IPS DF 6.9 (cell line): ENCODE measurements at places on chromosomes 11 and 22.

- DNase-seq, result no peak
Measured at GRCh38 chr11:118888398-118888797, 4.7 kb downstream of the CXCR5 start.

DNA sequence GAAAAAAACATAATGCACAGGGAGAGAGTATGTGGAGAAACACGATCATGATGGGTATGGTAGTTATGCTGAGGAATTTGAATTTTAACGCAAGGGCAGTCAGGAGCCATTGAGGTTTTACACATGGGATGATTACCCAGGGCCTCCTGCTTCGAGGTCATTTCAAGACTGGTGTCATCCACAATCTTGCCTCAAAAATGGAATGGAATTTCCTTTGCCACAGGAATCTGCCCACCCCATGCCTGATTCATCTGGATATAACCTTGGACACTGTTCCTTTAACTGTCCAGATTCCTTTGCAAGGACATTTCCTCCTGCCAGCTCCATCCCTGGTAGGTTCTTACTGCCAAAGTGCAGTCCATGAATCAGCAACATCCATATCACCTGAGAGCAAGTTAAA lies 655.9 kb upstream of the TENM4 start:
- DNase-seq, result no peak

DNA sequence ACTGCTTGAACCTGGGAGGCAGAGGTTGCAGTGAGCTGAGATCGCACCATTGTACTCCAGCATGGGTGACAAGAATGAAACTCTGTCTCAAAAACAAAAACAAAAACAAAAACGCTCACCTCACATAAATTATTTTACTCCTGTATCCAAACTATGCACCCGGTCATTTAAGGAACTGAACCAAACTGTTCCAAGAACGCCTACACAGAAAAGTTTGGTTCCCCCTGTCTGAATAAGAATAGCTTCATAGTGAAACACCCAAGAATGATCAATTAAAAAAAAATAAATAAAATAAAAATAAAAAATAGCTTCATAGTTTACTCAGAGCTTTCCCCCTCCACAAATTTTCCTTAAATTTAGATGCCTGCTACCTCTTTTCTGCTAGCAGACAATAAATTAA lies 13.7 kb downstream of the NUP98 start:
- no peak for DNase-seq

- no peak for DNase-seq
Measured at GRCh38 chr11:115550291-115551059, 46.3 kb upstream of the CADM1 start.

DNA sequence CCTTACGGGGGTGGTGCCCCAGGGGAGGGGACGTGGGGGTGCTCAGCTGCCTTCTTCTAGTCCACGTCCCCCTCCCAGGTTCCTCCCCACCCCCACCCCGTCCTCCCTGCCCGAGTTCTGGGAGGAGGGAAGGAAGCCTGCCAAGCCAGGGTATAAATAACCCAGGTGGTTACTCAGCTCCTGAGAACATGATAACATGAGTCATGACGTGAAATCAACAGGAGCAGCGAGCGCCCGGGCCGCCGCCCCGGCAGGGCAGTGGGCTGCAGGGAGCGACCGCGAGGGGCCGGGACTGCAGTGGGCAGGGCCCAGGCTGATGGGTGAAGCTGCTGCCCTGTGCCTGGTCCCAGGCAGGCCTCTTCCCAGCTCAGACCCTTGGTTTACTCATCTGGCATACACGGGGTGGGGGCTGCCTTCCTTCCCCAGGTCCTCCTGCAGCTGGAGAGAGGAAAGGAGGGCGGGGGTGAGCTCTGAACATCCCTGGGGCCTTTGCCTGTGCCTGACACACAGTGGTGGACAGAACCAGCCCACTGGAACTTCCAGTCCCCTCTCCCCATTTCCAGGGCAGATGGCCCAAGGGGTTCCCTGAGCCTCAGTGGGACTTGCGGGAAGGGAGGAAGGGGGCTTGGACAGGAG lies 8.8 kb upstream of the PDGFB start:
- no peak for DNase-seq

- DNase-seq, result no peak
Measured at GRCh38 chr11:122812638-122813037, 25.7 kb upstream of the CRTAM start.

DNA sequence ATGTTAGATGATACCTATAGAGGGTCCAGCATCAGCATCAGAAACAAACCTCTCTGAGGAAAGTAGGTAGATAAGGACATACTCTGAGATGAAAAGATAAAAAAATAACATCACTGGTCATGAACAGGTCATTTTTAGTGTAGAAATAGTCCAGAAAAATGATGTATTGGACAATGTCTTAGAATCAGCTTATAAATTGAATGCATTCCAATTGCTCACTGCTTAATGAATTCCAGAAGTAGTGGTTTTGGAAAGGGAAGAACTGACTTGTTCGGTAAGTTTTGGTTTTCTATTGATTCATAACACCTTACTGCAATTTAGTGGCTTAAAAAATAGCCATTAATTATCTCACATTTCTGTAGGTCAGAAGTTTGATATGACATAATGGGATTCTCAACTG lies 929.5 kb upstream of the CCDC90B start:
- no peak for DNase-seq

DNA sequence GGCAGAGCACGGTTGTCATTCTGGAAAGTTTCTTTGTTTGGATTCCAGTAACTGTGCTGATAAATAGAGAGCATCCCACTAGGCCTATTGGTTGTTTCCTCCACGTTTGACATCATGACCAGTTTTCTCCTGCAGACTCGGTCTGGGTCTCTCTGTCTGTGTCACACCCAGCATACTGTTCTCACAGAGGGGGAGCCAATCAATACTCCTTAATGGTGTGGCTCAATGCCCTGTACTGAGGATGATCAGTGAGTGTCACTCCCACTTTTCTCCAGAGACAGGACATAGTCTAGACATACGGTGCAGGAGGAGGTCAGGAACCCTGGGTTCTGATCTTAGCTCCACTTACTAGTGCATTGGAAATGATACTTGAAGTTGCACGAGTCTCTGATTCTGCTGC lies 88.2 kb upstream of the BLID start:
- no peak for DNase-seq

DNA sequence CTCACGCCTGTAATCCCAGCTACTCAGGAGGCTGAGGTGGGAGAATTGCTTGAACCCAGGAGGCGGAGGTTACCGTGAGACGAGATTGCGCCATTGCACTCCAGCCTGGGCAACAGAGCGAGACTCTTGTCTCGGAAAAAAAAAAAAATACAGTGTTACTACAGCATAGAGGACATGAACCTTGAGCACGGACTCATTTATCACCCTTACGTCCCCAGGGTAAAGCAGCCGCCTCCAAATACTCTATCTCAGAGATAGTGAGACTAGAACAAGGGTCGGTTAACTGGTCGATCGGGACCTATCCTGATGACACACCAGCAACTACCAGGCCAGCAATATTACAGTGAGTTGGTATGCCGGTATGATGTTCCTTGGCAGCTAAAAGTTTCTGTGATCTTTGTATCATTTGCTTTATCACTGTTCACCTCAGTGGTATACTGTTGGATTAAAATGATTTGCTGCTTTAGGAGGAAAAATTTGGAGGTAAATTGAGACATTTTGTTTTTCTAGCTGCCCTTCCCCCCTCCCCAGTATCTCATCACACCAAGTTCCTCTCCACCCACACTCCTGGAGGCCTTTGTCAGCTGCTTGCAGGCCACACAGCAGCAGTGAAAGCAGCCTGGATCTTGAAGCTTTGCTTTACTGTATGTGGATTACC lies 7.0 kb upstream of the SIDT2 start:
- DNase-seq, result no peak

GRCh38 chr11:31958076-31958735 lies 132.7 kb upstream of the RCN1 start:
- DNase-seq, result peak; percentile 54

DNA sequence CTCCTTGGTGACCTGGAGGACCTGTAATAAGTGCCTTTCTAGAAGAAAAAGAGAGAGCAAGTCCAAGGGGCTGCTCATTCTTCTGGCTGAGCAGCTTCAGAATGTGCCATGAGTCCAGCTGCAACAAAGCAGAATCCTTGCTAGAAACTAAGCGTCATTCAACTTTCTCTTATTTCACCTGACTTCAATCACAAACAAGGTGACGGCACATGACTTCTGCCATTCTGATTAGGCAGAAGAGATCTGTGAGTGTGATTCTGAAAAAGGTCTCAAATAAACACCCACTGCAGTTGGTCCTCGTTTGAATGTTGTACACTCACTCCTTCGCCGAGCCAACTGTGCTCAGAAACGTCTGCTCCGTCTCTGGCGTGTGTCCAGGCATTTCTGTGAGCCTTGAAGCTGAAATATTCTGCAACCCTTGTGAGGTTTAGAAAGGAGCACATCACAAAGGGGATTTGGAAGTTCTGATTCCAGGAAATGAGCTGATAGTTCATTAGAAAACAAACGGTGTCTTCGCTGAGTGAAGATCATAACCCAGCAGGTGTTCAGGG lies 623.8 kb upstream of the KIRREL3 start:
- no peak for DNase-seq

DNA sequence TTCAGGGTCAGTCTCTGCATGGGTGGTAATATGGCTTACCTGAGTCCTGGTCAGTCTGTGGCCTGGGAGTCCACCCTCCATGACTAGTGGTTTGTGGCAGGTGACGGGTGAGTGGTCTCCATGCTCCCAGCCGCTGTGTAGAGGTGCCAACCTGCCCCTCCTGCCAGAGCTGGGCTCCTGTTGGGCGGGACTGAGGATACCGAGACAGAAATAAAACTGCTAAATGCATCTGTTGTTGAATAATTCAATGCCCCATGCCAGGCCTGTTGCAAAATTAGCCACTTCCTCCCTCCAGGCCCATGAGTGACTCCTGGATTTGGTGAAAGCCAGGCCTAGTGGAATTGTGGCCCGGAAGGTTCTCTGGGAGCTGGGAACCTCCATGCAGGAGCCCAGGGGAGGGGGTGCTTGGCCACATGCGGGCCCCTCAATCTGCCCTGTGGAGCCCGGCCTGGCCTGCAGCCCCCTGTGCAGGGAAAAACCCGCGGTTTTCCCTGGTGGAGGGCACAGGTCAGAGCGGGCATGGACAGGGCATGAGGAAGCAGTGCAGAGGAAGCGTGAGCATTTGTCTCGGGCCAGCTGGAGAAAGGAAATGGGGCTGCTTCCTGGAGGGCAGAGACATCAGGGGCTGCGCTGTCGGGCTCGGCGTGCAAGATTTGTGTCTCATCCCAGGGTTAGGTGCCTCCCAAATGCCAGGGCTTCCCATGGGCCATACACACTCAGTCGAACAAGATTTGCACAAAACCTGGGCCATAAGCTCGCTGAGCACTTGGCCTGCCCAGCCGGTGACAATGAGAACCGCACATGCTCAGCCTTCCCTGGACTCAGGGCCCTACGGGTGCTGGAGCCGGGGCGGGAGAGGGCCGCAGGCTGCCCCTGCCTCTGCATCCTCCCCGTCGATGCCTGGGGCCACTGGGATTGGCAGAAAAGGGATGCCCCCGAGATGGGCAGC lies 66.9 kb downstream of the KCNQ1 start:
- DNase-seq, result no peak

DNA sequence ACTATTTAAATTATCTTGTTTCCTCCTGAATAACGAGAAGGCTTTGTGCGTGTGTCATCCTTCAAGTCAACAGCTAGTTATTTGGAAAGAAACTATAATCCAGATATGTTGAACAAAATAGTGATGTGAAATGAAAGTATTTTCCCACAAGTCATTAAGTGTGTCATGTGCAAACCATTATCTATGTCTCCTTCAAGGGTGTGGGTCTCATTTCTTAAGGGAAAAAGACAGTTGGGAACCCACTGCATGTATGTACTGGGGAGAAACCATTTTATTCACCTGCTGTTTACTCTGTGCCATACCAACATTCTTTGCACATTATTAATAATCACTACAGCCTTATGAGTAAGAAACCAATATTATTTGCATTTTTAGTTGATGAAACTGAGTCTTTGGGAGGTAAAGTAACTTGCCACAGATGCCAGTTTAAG lies 145.3 kb upstream of the CTSC start:
- DNase-seq, result no peak

- no peak for DNase-seq
Measured at GRCh38 chr22:24190159-24190540, 8.9 kb downstream of the SUSD2 start.

DNA sequence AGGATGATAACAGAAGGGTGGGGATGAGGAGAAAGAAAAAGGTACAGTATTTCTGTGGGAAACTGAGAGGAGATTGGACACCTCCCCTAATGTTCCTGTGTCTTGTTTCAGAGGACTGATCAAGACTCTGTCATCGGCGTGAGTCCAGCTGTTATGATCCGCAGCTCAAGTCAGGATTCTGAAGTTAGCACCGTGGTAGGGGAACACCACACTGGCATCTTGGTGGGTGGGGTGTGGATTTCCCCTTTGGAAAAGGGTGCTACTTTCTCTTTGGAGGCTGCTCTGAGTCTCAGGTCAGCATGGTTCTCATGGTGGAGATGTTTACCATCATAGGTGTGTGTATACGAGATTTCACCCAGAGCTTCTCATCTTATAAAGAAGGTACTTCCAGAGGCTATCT lies 25.5 kb downstream of the MADD start:
- no peak for DNase-seq

GRCh38 chr11:58629857-58630256 lies 7.4 kb downstream of the CNTF start:
- peak; percentile 37 for DNase-seq

- no peak for DNase-seq
Measured at GRCh38 chr22:43042101-43042780, 27.3 kb upstream of the PACSIN2 start.

GRCh38 chr22:20956258-20957101 lies 10.6 kb upstream of the AIFM3 start:
- DNase-seq, result peak; percentile 54

DNA sequence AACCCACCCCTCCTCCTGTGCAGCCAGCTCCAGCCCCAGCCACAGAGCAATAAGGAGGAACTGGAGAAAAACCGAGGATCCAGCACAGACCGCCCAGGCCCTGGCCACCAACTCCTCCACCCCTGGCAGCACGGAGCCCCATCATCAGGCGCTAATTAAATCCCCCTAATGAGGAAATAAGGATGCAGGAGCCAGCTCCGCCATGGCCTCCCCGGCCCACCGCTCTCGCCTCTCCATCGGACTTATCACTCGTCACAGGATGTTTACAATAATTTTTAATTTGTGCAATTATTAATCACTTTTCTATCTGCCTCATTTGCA lies 42.6 kb downstream of the BUD13 start:
- no peak for DNase-seq

GRCh38 chr11:117838901-117839300 lies 14.4 kb upstream of the FXYD2 start:
- no peak for DNase-seq

- no peak for DNase-seq
Measured at GRCh38 chr22:30192427-30192826, 54.1 kb downstream of the LIF start.

- DNase-seq, result no peak
Measured at GRCh38 chr11:61491736-61492395, 16.7 kb upstream of the LRRC10B start.

- DNase-seq, result peak; percentile 83
Measured at GRCh38 chr22:24803064-24803542, 2.9 kb upstream of the SGSM1 start.

GRCh38 chr11:134762248-134763029 lies 350.4 kb upstream of the B3GAT1 start:
- DNase-seq, result no peak
